HCEC 1CT (cell line): ENCODE measurements at places on chromosomes 4 and X.

GRCh38 chr4:140744421-140744820 lies 11.8 kb downstream of the TBC1D9 start:
- no peak for DNase-seq

DNA sequence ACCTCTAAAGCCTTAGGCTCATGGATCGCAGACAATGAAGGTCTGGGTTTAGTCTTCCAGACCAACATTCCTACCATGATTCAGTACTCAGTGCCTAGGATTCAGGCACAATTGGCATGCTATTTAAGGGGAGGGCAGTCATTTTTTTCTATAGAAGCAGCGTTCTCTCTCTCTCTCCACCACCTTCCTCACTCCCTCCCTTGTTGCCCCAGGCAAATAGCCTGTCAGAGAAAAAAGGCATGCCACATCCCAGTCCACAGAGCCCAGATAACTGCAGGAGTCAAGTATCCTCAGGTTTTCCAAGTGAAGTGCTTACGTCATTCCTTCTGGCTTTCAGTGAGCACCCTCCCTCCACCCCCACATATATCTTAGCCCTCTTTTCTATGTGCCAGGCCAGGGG lies 533.0 kb downstream of the BCOR start:
- no peak for DNase-seq

- no peak for DNase-seq
Measured at GRCh38 chr4:252065-252601, 53.1 kb downstream of the ZNF732 start.

DNA sequence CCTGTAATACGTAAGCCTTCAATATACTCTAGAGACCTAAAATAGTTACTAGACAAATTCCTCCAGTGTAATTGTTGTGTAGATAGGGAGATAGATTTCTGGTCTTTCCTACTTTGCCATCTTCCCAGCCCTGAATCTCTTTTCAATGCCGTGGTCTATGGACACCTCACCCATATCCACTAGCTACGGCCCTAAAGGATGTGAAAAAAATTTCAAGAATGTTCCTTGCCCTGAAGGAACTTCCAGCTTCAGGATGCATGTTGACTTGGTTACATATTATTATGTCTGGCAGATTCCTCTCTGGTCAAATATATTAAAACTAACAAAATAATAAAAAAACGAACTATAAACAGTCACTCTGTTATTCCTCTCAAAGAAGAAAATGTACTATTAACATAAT lies 52.4 kb upstream of the TSPAN5 start:
- no peak for DNase-seq

DNA sequence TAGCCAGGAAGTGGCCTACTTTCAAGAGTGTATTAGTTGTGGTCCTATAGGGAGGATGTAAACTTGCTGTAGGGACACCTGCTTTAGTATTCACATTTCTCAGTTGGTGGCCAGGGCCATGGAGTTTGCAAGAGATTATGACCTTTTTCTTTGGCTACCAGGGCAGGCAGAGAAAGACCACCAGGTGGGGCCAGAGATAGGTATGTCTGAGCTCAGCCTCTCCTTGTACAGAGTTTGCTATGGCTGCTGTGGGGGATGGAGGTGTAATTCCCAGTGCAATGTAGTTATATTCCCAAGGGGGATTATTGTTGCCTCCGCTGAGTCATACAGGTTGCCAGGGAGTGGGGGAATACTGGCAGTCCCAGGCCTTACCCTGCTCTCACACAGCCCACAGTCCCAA lies 26.3 kb upstream of the DACH2 start:
- no peak for DNase-seq

- no peak for DNase-seq
Measured at GRCh38 chr4:11293866-11294265, 134.8 kb downstream of the HS3ST1 start.

DNA sequence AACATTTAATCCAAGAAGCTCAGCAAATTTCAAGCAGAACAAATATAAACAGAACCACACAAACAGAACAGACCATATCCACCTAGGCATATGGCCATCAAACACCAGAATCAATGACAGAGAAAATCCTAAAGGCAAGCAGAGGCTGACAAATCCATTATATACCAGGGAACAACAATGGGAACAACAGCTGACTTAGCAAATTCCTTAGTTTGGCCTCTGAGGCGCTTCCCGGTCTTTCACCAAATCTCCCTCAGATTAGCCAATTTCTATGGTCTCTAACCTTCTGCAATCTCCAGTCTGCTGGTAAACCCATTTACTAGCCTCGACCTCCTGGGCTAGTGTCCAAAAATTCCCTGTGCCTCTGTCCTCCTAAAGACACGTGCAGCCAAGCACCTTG lies 59.2 kb downstream of the GPR143 start:
- no peak for DNase-seq

- no peak for DNase-seq
Measured at GRCh38 chr4:77047037-77047436, 28.8 kb downstream of the CCNI start.

DNA sequence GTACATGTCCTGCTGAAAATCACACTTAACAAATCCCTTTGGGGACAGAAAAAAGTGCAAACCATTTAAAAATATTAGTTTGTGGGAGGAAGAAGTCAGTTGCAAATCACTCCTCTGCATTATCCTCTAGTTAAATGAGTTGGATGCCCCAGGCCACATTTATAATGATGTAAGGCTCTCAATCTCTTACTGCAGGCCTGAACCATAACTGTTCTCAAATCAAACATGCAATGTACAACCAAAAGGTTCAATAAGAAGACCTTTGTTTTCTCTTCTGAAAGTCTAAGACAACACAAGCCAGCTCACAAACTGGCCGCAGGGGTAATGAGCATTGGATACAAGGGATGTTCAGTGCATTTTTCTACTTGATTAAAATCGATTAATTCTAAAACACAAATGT lies 39.7 kb downstream of the IGFBP7 start:
- no peak for DNase-seq

- DNase-seq: no peak
Measured at GRCh38 chr4:89166971-89167475, 55.7 kb downstream of the TIGD2 start.

DNA sequence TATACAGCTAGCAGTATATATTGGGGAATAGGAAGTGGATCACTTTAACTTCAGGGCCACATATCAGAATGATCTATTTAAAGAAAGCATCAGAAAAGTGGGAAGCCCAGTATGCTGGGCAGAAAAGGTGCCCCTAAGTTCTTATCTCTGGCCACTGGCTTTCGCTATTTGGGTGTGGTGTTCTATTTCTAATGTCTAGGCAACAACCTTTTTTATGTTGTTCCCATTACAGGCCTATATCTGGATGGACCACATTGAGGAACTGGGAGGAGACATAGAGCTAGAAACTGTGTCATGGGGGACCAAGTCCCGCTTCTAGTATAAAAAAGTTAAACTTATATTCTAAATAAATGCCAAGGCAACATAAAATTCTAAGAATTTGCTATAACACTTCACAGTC lies 935.6 kb downstream of the PDHA2 start:
- DNase-seq: no peak

DNA sequence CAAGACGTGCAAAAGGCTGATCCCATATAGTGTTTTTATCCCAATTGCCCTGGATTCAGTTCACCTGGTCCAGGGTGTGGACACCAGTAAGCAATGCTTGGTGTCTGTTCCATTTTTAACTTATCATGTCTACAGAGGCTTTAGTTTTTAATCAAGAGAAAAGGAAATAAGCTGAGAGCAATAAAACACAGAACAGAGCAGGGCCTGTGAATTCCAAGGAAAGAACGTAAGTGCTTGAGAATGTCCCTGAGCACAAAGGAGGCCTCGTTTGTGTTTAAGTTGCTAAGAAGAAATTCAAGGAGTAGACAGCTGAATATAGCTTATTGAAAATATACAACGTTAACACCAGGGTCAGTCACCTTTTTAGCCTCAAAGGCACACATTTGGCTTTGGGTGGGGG lies 191.3 kb downstream of the GPC3 start:
- DNase-seq: no peak

- DNase-seq: no peak
Measured at GRCh38 chr4:139630126-139630495, 35.5 kb upstream of the MGST2 start.

DNA sequence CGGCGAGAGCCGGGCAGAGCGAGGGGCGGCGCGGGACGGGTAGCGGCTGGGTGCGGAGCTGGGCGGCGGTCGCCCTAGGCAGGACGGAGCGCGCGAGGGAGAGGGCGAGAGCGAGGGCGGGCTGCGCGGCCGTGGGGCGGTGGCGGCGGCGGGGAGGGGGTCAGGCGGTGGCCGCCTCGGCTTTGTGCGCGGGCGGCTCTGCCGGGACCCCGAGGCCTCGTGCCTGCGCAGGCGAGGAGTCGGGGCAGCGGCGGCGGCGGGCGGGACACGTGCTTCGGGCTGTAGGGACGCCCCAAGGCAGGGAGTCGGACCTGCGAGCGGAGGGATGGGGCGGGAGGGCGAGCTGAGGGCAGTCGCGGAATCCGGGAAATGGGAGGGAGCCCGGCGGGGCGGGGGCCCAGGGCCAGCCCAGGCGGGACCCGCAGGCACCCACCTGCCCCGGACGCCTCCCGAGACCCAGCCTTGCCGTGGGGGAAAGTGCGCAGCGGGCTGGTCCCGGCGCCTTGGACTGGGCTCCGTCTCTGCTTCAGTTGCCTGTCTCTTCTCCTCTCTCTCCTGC lies 465 bp downstream of the BMPR1B start:
- peak; percentile 15 for DNase-seq

DNA sequence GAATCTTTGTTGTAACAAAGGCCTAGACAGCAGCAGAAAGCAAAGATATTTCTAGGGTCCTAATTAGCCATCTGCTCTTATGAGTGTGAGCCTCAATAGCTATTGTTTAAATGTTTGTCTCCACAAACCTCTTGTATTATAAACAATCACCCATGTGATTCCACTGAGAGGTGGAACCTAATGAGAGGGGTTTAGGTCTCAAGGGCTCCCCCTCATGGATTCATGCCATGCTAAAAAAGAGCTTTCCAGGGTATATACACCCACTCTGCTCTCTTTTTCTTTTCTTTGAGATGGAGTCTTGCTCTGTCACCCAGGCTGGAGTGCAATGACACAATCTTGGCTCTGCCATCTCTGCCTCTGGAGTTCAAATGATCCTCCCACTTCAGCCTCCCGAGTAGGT lies 42.1 kb downstream of the TRIM61 start:
- no peak for DNase-seq

GRCh38 chr4:183416879-183417755 lies 27.3 kb upstream of the CDKN2AIP start:
- no peak for DNase-seq

GRCh38 chrX:119760026-119760877 lies 1.9 kb downstream of the SOWAHD start:
- DNase-seq: no peak

GRCh38 chr4:43556262-43556661 lies 663.7 kb downstream of the GRXCR1 start:
- DNase-seq: no peak

GRCh38 chrX:149830192-149830873 lies 48.6 kb downstream of the MAGEA9 start:
- no peak for DNase-seq

DNA sequence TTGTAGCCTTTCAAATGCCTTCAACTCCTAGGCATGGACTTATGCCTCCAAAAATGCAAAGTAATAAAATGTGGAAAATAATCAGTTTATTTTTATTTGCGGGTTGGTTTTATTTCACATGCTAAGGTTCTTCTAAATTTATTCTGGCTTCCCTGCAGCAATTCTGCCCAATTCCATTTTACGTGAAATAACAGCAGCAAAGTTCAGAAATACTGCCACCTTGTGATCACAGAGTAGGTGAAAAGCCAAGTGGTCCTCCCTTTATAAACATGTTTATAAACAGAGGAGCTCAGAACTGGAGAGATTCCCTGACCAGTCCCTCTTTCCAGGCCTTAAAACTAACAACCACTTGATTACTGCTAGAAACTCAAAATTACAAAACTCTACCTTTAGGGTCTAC lies 14.7 kb upstream of the DCHS2 start:
- DNase-seq: peak; percentile 1

- DNase-seq: no peak
Measured at GRCh38 chrX:5388087-5388486, 840.6 kb downstream of the NLGN4X start.

DNA sequence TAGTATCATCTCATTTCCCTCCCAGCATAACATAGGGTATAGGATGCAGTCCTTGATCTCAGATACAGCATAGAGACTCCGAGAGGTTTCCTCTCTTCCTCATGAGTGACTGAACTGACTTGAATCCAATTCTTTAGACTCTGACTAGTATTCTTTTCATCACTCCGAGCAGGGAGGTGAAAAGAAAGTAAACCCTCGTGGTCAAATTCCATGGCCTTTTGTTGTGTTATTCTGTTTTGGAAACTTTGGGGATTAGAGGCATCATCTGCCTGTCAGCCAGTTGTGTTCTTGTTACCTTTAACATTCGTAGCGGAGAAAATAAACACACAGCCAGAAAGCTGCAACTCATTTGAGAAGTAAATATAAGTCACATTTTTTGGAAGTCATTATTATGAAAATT lies 206.6 kb downstream of the ARHGAP10 start:
- no peak for DNase-seq

- no peak for DNase-seq
Measured at GRCh38 chr4:40165916-40166315, 30.9 kb upstream of the RHOH start.

DNA sequence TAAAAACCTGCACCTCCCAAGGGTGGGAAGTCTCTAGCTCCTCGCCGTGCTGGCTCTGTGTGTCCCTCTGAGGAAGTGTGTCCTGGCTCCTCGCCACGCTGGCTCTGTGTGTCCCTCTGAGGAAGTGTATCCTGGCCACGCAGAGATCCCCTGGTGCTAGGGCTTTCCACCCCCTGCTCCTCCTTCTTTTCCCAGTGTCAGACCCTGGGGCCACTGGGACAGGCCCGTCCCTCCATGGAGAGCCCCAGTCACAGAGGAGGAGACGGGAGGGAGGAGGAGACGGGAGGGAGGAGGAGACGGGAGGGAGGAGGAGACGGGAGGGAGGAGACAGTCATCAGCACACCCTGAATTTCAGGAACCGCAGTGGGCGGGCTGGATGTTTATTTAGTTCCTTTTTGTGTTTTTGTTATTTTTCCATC lies 53.8 kb upstream of the HGFAC start:
- peak; percentile 2 for DNase-seq

- DNase-seq: no peak
Measured at GRCh38 chrX:23845351-23845817, 62.4 kb downstream of the APOO start.

DNA sequence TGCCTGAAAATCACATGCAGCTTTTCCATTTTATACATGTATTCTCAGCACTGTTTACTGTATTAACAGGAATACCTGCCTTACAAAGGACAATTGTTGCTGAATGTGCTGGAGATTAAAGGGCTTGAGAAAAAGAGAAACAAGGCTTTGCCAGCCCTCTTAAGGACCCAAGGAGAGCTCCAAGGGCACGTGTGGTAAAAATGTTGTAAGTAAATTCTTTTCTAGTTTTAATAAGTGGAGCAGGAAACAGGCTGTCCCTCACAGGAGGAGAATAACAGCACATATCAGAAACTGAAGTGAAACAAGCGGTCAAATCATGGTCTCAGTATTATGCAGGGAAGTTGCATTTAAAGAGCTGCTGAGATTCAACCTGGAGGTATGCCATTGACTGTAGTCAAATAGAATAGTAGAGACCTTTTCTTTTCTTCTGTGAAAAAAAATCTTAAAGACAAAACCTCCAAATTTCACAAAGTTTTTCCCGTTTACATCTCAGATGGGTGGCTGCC lies 18.5 kb downstream of the IGFBP7 start:
- no peak for DNase-seq
